Large intestine (tissue), 12 donors: ENCODE measurements at places on chromosomes 16 and 17.

DNA sequence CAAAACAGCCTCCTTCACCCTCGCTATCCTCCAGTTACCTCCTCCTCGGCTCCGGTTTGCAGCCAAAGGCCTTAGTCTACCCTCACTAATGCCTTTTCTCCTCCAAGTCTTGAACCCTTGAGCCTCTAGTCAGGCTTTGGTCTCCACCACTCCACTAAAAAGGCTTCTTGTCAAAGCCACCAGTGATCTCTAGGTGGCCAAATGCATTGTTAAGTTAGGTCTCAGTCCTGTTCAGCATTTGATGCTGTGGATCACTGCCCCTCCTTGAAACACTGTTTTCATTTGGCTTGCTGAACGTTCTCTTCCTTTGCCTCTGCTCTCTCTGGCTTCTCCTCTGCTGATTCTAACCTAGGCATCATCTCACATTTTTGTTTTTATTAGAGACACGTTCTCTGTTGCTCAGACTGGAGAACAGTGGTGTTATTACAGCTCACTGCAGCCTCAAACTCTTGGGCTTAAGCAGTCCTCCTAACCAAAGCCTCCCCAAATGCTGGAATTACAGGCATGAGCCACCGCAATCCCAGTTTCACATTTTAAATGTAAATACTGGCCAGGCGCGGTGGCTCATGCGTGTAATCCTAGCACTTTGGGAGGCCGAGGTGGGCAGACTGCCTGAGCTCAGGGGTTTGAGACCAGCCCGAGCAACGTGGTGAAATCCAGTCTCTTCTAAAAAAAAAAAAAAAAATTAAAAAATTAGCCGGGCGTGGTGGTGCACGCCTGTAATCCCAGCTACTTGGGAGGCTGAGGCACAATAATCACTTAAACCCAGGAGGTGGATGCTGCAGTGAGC, 1.1 kb downstream of the SGF29 start:
- no peak for DNase-seq

DNA sequence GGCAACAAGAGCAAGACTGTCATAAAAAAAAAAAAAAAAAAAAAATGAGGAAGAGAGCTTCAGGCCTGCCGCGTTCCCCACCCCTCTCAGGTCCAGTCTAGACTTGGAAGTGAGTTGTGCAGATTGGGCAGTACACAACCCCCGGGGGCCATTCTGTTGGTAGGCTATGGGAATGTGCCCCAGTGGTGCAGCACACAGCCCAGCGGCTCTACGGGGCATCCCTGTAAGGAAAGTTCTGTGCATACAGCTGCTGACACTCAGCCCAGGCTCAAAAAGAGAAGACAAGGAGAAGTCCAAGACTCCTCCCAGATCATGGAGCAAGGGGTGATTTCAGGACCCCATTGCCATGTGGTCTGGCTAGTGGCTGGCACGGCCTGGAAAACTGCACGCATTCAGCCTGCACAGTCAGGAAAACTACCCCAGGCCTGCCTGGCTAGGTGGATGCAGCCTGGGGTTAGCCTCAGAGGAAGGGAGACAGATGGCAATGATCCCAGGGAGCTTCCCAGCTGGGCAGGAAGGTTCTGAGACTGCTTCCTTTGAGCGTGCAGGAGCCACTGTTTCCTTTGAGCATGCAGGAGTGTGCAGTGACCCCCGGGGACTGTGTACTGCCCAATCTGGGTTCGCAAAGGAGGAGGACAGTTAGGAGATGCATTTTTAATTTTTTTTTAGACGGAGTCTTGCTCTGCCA, 44.8 kb downstream of the PECAM1 start:
- no peak for DNase-seq

GRCh38 chr16:75311383-75311938, 60.0 kb upstream of the BCAR1 start:
- DNase-seq: no peak

DNA sequence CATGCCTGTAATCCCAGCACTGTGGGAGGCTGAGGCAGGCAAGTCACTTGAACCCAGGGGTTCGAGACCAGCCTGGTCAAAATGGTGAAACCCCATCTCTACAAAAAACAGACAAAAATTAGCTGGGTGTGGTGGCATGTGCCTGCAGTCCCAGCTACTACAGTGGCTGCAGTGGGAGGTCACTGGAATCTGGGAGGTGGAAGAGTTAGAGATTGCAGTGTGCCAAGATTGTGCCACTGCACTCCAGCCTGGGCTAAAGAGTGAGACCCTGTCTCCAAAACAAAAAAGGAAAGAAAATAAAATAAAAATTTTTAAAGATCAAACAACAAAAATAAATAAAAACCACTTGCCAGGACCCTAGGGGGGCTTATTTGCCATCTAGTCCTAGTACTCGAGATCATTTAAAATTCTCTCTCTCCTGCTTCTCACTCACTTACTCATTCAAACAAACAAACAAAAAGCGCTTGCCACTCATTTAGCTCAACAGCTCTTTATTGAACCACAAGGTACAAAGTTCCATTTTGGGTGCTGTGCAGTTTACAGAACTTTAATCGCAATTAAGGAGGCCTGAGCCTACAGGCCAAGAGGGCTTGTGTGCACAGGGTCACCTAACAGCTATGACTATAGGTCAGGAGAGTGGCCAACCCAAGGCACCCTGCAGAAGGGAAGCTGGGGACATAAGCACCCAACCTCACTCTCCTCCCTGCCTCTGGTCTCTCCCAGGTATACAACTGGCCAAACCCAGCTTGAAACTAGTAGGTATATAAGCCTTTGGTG, 4.4 kb downstream of the CHD9NB start:
- peak; percentile 78 for DNase-seq

- no peak for DNase-seq
Measured at GRCh38 chr17:77662833-77663232, 295.7 kb upstream of the TNRC6C start.
